ENCODE measurements at places on chromosomes 6 and 20. TPM values are rescaled to one million over a fixed set of nuclear protein-coding genes. Genes with fewer than 3 reads are reported as not detected.

- no peak for DNase-seq
- H3K4me1 ChIP-seq = no peaks in the 10 kb centered on the region
- no peaks in the 10 kb centered on the region for H3K36me3 ChIP-seq
- no peak overlapping the region for H3K27ac ChIP-seq
Measured at GRCh38 chr6:152634773-152635172, 2.4 kb downstream of the SYNE1 start.

DNA sequence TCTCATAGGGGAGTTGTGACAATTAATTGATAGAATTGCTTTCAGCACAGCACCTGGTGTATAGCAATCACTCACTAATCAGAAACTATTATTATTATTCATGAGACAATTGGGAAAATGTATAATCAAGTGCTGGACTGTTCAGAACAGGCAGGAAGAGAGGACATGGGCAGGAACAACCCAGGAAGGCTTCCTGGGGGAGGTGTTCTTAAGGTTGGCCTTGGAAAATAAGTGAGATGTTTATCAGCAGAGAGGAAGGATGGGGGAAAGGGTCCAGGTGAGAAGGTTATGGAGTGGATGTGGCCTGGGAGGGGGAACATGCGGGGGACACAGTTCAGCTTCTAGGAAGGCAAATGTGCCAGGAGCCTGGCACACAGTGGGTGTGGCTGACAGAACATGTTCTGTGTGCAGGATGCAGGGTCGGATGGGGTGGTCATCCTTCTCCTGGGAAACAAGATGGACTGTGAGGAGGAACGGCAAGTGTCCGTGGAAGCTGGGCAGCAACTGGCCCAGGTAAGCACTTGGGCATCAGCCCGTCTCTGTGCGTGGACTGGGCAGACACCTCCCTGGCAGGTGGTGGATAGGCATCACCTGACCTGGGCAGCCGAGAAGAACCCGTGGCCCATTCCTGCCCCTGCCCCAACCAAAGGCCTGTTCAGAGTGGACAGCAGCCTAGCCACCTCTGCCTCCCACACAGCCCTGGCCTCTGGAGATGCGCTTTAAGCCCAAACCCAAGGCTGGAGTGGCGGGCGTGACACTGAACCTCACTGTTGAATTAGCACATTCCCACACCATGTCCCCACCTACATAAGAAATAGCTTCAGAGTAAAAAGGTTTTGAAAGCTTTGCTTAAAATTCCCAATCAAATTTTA lies 30.9 kb downstream of the RAB44 start:
- H3K4me1 ChIP-seq = no peaks in the 10 kb centered on the region
- no peaks in the 10 kb centered on the region for H3K36me3 ChIP-seq
- H3K27me3 ChIP-seq = no peaks in the 10 kb centered on the region
- no peak overlapping the region for H3K4me3 ChIP-seq
- no peak for DNase-seq

Gene XKR7
- 0.16 TPM for total RNA-seq

GRCh38 chr20:19699180-19699971 lies 58.7 kb upstream of the RIN2 start:
- H3K4me1 ChIP-seq = no peaks in the 10 kb centered on the region
- H3K4me3 ChIP-seq = no peak overlapping the region
- H3K36me3 ChIP-seq = no peaks in the 10 kb centered on the region

- no peak overlapping the region for H3K27ac ChIP-seq
- H3K4me3 ChIP-seq = no peak overlapping the region
- DNase-seq = no peak
- no peaks in the 10 kb centered on the region for H3K27me3 ChIP-seq
Measured at GRCh38 chr20:15020845-15021244, 683.4 kb upstream of the FLRT3 start.

Gene KCNS1
- total RNA-seq = not detected

Gene OPRM1
- not detected for total RNA-seq

DNA sequence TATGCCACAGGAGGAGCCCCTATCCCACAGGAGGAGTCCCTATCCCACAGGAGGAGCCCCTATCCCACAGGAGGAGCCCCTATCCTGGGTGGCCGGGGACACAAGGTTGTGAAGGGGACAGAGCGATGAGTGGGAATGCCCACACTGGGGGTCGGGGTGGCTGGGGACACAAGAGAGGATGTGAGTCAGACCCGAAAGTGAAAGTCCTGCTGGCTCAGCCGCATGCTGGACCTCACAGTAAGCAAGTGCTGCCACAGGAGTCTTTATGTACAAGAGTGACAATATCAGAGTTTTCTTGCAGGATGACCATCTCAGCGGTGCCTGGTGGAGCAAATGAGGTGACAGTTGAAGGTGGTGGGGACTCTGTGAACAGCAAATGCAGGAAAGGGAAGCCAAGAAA lies 93.7 kb downstream of the PSMB1 start:
- H3K4me3 ChIP-seq = no peak overlapping the region
- H3K27ac ChIP-seq = no peak overlapping the region
- no peaks in the 10 kb centered on the region for H3K4me1 ChIP-seq
- H3K27me3 ChIP-seq = no peaks in the 10 kb centered on the region

Gene TCP1
- 163 TPM for total RNA-seq

Gene PAK5
- total RNA-seq = not detected

GRCh38 chr6:146781836-146782235 lies 183.1 kb downstream of the ADGB start:
- H3K27ac ChIP-seq = no peak overlapping the region
- H3K4me1 ChIP-seq = no peaks in the 10 kb centered on the region
- no peak for DNase-seq
- H3K36me3 ChIP-seq = no peaks in the 10 kb centered on the region
- no peak overlapping the region for H3K4me3 ChIP-seq

Gene BAG2
- 6.3 TPM for total RNA-seq

DNA sequence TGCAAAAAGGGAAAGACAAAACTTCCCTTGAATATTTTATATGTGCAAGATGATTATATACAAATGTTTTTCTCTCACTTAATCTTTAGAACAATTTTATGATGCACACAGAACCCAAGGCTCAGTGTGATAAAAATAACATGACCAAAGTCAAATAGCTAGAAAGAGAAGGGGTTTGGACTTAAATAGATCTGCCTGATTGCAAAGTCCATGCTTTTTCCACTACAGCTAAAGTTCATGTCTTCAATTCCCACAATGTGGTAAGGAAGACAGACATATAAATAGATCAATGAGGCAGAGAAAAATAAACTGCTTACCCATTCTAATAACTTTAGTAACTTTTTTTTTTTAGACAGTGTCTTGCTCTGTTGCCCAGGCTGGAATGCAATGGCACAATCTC lies 143.8 kb downstream of the CDK19 start:
- no peaks in the 10 kb centered on the region for H3K4me1 ChIP-seq
- no peak for DNase-seq
- H3K4me3 ChIP-seq = no peak overlapping the region
- no peaks in the 10 kb centered on the region for H3K27me3 ChIP-seq
- H3K27ac ChIP-seq = peak overlapping the region; percentile 5

Gene PAQR8
- total RNA-seq = 65.8 TPM

DNA sequence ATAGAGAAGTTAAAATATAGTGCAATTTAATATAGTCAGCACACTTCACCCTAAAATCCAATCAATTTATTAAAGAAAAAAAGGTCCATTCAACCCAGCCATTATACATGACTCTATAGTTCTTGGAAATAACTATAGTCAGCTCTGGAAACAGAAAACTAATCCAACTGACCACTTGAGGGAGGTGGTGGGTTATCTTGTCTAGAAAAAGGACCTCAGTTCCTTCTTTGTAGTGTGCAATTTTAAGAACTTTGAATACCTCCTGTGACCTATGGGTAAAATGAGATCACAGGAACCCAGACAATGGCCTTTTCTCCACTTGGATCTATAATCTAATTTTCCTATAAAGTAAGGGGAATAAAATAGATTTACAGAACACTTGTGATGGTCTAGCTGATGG lies 163.6 kb upstream of the CENPW start:
- no peak overlapping the region for H3K4me3 ChIP-seq
- DNase-seq = no peak
- no peaks in the 10 kb centered on the region for H3K27me3 ChIP-seq
- H3K27ac ChIP-seq = no peak overlapping the region

DNA sequence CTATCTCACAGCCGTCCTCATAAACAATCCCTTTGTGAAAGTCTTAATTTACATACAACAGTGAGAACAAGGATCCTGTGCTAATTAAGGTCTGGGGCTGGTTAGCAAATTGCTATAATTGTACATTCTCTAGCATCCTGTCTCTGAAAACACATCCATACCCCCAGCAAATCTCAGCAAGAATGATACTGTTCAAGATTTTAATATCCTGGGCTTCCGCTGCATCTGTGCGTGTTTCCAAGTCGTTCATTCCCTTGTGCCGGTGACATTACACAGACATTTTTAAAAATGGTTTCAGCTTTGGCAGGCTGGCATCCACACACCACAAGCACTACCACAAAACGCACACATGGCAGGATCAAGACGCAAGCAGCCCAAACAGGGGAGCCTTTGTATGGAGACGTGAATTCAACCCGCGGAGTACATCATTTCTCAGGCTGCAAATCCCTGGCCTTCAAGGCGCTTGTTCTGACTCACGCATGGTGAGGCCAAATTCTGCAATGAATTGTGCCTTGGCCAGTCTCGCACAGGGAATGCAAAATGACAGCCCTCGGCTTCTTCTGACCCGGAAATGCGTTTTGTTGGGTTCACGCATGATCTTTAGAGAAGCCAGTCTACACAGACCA lies 20.3 kb downstream of the ZMYND8 start:
- H3K27me3 ChIP-seq = no peaks in the 10 kb centered on the region
- H3K4me3 ChIP-seq = no peak overlapping the region
- H3K36me3 ChIP-seq = no peaks in the 10 kb centered on the region
- peaks cover 14% of the 10 kb centered on the region for H3K4me1 ChIP-seq

GRCh38 chr6:143119260-143119659 lies 58.6 kb downstream of the AIG1 start:
- H3K4me1 ChIP-seq = no peaks in the 10 kb centered on the region
- no peak overlapping the region for H3K4me3 ChIP-seq
- no peak for DNase-seq

Gene LTB
- 5.7 TPM for total RNA-seq

DNA sequence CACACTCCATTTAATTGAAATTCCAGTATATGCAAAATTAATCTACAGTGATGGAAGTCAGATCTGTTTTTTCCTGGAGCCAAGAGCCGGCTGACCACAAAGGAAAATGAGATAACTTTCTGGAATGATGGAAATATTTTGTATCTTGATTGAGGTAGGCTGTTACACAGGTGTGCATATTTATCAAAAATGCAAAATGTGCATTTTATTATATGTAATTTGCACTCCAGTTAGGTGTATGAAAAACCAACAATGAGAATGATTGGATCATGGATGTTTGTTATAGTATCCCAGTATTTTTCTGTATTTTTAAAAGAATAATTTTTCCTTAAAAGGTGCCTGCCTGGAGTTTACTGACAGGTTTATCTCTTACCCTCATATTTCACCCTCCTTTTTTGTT lies 242.0 kb upstream of the JAG1 start:
- H3K4me3 ChIP-seq = no peak overlapping the region
- H3K4me1 ChIP-seq = no peaks in the 10 kb centered on the region
- DNase-seq = no peak
- H3K27ac ChIP-seq = no peak overlapping the region

- no peaks in the 10 kb centered on the region for H3K4me1 ChIP-seq
- H3K27me3 ChIP-seq = no peaks in the 10 kb centered on the region
- no peak for DNase-seq
- H3K27ac ChIP-seq = no peak overlapping the region
- H3K4me3 ChIP-seq = no peak overlapping the region
Measured at GRCh38 chr6:115976321-115976870, 84.3 kb downstream of the FRK start.

Gene MCM3
- total RNA-seq = 117 TPM

GRCh38 chr6:132792510-132792909 lies 5.9 kb downstream of the SLC18B1 start:
- H3K4me1 ChIP-seq = no peaks in the 10 kb centered on the region
- no peak overlapping the region for H3K27ac ChIP-seq
- no peak overlapping the region for H3K4me3 ChIP-seq
- DNase-seq = no peak

- peak; percentile 94 for DNase-seq
- H3K4me3 ChIP-seq = peak overlapping the region; percentile 13
- peaks cover 13% of the 10 kb centered on the region for H3K4me1 ChIP-seq
Measured at GRCh38 chr20:25233016-25233772, 14.7 kb upstream of the PYGB start.

- no peak overlapping the region for H3K4me3 ChIP-seq
- no peaks in the 10 kb centered on the region for H3K4me1 ChIP-seq
- H3K36me3 ChIP-seq = no peaks in the 10 kb centered on the region
- no peaks in the 10 kb centered on the region for H3K27me3 ChIP-seq
- DNase-seq = no peak
Measured at GRCh38 chr20:2402271-2402980, 21.7 kb downstream of the TGM6 start.

DNA sequence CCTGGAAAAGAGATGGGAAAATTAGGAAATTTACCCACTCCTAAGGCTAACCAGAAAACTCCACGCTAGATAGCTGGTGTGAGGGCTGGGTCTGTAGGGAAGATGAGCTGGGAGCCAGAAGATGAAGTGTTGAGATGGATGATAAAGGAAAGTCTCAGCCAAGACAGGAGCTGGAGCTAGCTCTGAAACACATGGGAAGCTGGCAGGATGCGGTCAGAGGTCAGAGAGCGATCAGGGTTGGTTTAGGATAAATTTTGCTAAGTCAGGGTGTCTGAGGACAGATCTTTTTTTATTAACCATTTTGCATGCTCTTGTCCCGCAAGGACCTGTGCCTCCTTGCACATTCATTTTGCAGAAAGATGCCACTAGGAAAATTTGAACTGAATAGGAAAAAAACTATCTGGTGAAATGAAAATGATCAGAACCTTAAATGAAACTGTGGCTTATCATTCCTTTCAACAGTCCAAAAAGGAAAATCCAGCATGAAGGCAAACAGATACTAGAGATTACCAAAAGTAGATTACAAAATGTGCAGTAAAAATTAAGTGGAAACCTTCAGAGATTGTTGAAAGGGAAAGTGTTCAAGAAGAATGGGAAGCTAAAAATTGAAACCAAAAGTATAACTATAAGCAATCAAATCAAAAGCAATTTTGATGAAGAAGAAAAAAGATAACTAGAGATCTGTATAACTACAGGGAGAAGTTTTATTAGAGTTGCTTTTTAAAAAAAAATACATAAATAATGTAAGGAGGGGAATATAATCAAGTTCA lies 10.7 kb upstream of the EDN1 start:
- H3K36me3 ChIP-seq = no peaks in the 10 kb centered on the region
- no peaks in the 10 kb centered on the region for H3K4me1 ChIP-seq
- H3K27ac ChIP-seq = no peak overlapping the region
- no peak overlapping the region for H3K4me3 ChIP-seq
- no peaks in the 10 kb centered on the region for H3K27me3 ChIP-seq
